NCI-H748 treated with DMSO at 0.1 percent for 48 hours (cell line): ENCODE measurements at places on chromosomes 11 and 22.
A peak's percentile ranks its signal among the peaks of the same experiment; 100 is the strongest.

- DNase-seq = peak; percentile 40
These were observed 94.2 kb downstream of the ABTB2 start for GRCh38 chr11:34263441-34264091.

- no peak for DNase-seq
These were observed 1.4 kb downstream of the SELENOO start for GRCh38 chr22:50202130-50202666.

GRCh38 chr11:72070491-72070890 is 9.9 kb downstream of the NUMA1 start:
- DNase-seq = no peak

DNA sequence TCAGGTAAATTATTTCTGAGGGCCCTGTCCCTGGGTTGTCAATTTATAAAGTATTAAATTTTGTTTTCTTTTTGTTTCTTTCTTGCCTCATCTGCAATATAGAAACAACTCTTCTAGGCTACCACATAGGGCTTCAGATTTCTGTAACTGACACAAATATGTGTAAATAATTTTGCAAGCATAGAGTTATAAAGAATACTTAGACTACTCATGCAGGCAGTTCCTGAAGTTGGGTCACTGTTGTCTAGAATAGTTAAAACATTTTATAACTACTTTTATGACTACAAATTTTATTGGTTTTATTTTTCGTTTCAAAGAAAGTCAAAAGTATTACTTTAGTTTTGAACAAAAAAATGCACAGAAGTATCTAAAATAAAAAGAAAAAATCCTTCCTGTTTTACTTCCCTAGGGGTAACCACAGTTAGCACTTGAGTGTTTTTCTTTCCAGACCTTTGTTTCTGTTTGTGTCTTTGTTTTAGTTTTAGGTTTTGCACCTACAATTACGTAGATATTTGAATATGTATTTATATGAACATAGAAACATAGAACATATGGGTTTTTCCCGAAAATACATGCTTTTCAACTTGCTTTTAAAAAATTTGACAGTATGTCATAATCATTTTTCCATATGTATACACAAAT is 12.4 kb upstream of the TMEM123 start:
- no peak for DNase-seq

DNA sequence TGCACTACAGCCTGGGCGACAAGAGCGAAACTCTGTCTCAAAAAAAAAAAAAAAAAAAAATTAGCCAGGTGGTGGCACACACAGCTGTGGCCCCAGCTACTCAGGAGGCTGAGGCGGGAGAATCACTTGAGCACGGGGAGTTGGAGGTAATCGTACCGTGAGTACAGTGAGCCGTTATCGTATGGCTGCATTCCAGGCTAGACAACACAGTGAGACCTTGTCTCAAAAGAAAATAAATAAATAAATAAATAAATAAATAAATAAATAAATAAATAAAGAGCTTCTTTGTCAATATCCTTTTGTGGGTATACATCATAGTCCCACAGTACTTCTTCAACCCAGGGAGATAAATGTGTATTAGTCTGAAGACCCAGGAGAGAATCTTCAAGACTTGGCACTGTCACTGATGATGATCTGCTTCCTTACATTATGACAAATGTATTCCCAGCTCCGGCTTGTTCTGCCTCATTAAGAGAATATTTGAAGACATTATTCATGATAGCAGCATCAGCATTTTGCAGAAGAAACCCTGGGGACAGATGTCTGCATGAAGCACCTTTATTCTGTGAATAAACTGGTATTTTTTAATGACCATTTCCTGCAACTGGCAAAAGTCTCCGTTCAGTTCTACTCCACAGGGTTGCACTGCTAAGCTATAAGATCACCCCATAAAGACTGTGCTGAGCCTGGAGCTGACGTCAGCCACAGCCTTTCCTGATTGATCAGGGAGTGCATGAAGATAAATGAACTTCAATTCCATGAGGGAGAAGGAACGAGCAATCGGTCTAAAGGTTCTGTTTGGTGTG is 1.6 kb upstream of the ACY3 start:
- no peak for DNase-seq

DNA sequence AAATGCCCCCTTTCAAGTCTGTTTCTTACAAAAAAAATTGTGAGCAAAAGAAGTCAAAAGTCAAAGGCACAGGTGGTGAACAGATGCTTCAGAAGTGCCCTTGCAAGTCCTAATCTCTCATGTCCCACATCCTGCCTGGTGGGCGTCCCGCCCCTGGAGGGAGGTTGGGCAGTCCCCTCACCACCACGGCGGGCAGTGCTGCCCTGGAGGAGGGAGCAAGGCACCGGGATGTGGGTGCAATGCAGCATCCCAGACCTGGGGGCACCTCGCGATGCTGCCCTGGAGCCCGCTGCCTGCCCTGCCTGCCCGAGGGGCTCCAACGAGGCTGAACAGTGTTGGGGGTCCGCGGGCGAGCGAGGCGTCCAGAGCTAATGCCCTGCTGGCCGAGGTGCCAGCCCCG is 15.9 kb downstream of the MRGPRG start:
- no peak for DNase-seq

- DNase-seq = no peak
These were observed 9.7 kb upstream of the STK33 start for GRCh38 chr11:8603696-8604077.

- no peak for DNase-seq
These were observed 83.4 kb downstream of the GALNT18 start for GRCh38 chr11:11538277-11538960.

GRCh38 chr11:2268729-2269600 is 1.4 kb downstream of the ASCL2 start:
- peak; percentile 29 for DNase-seq

DNA sequence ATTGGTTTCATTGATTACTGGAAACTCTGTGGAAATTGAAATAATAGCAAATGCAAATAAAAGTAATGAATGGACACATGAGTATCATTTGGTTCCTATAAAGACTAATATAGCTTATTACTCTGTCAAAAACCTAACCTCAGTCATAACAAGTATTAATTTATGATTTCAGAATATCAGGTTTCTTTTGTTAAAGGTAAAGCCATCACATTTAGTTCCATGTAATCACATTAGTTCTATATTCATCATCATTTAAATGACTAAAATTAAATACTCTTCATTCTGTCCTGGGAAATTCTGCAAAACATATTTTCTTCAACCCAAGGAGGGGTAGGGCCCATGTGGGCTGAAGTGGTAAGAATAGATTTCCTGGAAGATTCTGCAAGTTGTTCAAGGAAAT is 68.2 kb upstream of the ANO3 start:
- no peak for DNase-seq
